Urothelium cell line (cell line): ENCODE measurements at places on chromosomes 3 and 15.

GRCh38 chr15:70378126-70379031, 280.7 kb upstream of the TLE3 start:
- no peak for DNase-seq

GRCh38 chr3:127531821-127532220, 58.7 kb downstream of the TPRA1 start:
- DNase-seq = no peak

DNA sequence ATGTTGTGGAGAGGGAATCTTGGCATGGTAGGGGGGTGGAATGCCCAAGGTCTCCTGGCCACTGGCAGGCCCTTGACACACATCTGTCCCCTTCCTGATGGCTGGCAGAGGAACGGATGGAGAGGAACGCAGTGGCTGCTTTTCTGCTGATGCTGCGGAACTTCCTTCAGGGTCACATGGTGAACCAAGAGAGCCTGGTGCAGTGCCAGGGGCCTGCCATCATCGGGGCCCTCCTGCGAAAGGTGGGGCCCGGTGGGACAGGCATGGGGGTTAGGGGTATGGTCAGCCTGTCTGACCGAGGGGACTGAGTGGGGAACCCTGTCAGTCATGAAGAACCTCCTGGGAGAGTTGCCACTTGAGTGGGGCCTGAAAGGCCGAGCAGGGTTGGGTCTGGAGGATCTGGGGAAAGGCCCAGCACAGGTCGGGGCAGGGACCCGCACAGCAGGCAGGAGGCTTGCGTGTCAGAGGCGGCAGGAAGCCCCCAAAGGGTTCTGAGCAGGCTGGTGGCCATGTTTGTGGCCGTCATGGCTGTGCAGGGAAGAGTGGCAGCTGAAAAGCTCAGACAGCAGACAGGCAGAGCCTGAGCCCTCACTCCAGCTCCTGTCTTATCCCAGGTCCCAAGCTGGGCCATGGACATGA, 18.1 kb downstream of the NBEAL2 start:
- no peak for DNase-seq

DNA sequence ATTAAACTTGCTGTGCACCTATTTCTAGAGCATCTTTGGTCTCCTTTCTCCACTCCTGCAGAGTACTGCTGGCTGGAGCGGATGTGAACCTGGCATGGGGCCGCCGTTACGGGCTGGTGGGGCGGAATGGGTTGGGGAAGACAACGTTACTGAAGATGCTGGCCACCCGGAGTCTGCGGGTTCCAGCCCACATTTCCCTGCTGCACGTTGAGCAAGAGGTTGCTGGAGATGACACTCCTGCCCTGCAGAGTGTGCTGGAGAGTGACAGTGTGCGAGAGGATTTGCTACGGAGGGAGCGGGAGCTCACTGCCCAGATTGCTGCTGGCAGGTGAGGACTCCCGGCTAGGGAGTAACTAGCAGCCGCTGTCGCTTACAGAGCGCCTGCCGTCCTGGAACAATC, 2.1 kb downstream of the ABCF3 start:
- no peak for DNase-seq

GRCh38 chr3:13529196-13530112, 19.5 kb upstream of the FBLN2 start:
- no peak for DNase-seq

DNA sequence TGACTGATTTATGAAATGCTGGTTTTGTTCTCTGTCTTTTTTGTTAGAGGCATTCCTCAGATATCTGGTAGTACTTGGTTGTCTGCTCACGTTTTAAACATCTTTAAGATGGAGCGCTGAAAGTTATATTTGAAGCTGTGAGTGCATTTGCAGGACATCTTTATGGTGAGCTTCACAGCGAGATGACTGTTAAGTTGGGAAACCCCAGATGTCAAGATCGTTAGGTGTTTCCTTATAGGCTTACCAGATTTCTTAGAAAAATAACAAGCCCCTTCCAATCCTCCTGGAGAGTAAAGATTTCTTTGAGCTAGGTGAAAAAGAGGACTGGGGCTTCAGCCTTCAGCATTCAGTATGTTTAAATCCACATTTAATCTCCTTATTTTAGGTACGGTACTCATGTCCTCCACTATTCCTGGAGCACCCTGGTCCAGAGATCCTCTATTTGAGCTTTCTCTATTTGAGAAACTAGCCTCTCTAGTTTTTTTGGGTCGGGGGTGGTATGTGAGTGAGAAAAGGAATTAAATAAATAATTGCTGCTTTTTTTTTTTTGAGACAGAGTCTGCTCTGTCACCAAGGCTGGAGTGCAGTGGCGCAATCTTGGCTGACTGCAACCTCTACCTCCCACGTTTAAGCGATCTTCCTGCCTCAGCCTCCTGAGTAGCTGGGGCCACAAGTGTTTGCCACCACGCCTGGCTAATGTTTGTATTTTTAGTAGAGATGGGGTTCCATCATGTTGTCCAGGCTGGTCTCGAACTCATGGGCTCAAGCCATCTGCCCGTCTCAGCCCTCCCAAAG, 72.3 kb downstream of the ZNF609 start:
- DNase-seq = no peak
